Activated naive CD4-positive, alpha-beta T cell treated with Interleukin-2 at 50 U/mL for 16 hours (primary cell): ENCODE measurements at places on chromosomes 11 and 22.

GRCh38 chr11:92324890-92325289 is 100.3 kb downstream of the FAT3 start:
- no peak for DNase-seq

DNA sequence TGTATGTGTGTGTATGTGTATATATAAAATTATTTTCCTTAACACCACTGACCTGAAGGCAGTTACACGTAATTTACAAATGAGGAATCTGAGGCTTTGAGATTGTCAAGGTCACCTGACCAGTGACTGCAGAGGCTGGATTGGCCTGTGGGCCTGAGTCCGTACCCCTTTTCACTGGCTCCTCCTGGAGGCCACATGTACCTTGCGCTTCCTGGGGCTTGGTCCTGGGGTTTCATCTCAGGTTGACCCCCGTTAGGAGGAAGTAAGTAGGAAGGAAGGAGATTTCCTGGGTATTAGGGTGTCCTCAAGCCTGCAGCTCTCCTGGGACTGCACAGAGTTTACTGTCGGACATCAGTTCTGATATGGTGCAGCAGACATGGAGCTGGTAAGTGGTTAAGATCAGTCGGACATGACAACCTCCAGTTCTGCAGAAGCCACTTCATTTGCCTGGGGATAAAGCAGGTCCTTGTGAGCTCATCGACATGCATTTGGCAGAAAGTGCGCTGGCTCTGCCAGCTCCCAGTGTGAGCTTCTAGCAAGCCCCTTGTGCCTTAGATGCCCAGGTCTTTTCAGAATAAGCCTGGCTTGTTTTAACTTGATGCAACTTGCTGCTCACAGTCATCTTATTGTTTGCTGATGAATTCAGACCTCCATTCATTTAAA is 36.6 kb downstream of the ST3GAL4 start:
- no peak for DNase-seq

DNA sequence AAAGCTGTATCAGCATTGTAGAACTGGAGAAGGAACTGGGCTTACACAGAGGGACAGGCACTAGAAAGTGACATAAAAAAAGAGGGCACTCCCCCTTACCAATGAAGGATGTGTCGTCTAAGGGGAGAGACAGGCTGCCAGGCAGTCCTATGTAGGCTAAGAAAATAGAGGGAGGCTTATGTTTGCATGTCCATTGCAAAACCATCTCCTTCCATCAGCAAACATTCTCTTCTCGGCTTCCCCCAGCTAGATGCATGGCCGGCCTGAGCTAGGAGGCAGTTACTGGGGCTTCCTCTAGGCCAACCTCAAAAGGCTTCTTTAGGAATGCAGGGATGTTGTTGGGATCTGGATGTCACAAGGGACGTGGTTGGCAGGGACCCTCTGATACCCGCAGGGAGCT is 139.1 kb downstream of the PKNOX2 start:
- DNase-seq, result no peak

DNA sequence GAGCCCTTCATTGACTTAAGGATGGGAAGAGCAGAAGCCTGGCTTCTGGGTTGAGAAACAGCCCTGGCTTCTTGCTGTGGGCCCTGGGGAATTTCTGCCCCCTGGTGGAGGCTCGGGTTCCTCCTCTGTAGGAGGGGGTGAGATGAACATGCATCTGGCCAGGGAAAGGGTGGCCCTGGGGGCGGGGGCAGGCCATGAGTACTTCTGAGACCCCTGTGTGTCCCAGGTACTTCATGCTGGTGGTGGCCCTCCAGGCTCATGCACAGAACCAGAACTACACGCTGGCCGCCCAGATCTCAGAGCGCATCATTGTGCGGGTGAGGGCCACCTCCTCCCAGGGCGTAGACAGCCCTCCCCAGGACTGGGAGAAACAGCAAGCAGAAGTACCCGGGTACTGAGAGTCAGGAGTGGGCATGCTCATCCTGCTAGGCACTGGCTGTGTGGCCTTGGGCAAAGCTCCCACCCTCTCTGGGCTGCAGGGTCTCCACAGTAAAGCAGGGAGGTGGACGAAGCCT is 15.8 kb downstream of the TMEM258 start:
- peak; percentile 64 for DNase-seq

GRCh38 chr11:85385547-85385946 is 241.6 kb downstream of the DLG2 start:
- no peak for DNase-seq
